ENCODE measurements at places on chromosomes 7 and 10.

DNA sequence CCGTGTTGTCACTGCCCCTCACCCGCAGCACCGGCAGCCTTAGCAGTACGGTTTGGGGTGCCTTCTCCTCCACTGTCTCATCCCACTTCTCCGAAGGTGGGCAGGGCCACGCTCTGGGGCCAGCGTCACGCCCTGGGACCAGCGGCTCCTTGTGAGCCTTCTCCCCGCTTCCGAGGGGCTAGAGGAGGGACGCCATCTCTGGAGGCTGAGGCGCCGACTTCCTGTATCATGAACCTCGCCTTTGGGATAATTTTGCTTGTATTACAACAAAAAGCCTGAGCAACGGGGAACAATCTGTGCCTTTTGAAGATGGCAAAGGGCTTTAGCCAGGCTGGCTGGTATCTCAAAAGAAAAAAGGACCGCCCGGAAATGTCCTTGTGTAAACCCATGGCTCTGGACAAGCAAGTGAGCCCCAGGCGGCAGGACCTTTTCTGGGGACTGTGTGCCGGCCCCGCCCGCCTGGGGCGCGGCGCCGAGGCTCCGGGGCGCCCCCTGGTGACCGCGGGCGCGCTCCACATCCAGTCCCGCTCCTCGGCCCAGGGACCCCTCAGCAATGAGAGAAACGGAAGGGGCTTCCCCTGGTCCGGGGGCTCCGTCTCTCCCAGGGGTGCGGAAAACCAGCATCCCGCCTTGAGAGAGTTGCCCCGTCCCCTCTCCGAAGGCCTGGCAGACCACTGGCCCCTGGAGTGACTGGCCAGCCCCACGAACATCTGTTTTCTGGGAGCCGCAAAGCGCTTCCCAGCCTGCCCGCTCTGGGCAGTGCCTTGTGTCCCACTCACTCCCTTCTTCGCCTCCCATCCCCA lies 3.8 kb downstream of the DEPP1 start:
- DNase-seq = peak; percentile 91

GRCh38 chr7:11480143-11480542 lies 351.9 kb downstream of the THSD7A start:
- DNase-seq = no peak

GRCh38 chr10:116803451-116804249 lies 45.6 kb upstream of the ENO4 start:
- no peak for DNase-seq

- no peak for DNase-seq
Observed at GRCh38 chr7:11005202-11005601, 31.5 kb downstream of the PHF14 start.

DNA sequence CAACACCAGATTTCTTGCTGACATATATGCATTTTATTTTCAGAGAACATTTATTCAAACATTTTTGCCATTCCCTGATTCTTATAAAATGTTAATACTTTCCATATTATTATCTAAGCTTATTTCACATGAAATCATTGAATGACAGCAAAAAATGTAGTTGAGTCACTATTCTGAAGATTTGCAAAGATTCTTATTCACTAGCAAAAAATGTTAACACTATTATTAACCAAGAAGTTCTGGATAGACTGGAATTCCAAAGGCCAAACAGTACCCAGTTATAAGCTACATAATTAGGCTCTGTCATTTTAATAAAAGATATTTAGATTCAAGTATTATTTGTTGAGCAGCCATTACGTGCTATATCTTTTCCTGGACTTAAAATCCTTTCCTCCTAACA lies 4.3 kb downstream of the GSTO2 start:
- DNase-seq = no peak

DNA sequence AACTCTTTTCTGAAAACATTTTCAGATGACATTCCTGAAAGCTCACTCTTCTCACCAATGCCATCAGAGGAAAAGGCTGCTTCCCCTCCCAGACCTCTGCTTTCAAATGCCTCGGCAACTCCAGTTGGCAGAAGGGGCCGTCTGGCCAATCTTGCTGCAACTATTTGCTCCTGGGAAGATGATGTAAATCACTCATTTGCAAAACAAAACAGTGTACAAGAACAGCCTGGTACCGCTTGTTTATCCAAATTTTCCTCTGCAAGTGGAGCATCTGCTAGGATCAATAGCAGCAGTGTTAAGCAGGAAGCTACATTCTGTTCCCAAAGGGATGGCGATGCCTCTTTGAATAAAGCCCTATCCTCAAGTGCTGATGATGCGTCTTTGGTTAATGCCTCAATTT lies 16.5 kb downstream of the ANLN start:
- DNase-seq = no peak

DNA sequence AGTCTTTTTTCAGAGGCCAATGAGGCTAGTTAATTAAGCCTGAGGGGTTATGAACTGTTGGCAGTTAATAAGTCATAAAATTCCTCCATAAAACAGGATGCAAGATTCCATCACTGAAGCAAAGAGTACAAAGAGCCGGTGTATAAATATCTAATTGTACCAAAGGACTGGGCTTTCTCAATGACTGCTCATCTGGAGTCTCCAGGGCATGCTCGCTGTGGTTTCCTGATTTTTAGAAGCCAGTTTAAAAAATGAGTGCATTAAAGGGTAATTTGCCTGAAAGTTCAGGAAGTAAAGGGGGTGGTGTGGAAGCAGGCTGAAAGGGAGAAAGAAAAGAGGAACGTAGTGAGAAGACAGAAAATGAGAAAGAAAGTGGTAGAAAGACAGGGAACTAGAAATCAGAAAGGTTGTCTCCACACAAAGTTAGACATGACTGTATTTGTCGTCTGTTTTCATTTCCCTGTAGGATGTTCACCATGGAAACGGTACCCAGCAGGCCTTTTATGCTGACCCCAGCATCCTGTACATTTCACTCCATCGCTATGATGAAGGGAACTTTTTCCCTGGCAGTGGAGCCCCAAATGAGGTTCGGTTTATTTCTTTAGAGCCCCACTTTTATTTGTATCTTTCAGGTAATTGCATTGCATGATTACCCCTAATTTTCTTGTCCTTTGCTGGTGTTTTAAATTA lies 282.3 kb downstream of the TWIST1 start:
- DNase-seq = no peak

- no peak for DNase-seq
Observed at GRCh38 chr7:6393667-6394056, 54.1 kb downstream of the DAGLB start.

DNA sequence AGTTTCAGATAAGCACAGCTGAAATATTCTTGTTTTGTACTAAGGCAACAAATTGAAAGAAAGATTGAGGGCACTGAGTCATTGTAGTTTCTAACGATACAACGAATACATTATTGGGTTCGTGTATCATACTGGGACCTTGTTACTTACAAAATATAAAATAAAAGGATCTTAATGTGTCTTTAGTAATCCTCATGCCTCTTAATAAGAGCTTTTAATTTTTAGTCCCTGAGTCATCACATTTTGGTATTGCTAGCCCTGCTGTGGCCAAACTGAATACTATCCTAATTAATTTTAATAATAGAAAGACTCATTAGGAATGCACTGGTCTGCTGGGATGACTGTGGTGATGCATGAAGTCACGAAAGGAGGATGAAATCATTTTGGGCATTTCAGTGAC lies 309.7 kb downstream of the EXOC4 start:
- DNase-seq = no peak

- no peak for DNase-seq
Observed at GRCh38 chr10:61804414-61804813, 97.1 kb upstream of the ARID5B start.

DNA sequence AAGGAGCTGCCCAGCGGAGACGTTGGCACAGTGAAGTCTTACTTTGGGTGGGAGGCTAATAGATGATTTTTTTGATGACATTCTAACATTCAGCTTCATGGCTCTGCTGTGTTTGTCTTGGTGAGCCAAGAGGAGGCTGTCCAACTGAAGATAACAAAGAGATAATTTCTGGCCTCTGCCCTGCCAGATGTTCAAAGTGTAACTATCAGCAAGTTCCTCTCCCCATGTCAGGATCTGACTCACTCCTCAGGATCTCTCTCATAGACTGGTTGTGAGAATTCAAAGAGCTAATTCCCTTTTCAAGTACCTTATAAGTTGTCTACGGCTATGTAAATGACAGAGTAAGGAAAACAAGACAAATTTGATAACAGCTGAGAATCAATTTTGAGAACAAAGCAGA lies 1340.9 kb downstream of the XPNPEP1 start:
- DNase-seq = no peak

- DNase-seq = no peak
Observed at GRCh38 chr7:151704960-151705635, 171.8 kb downstream of the PRKAG2 start.

GRCh38 chr7:97454636-97455035 lies 277.2 kb upstream of the TAC1 start:
- DNase-seq = no peak

- DNase-seq = no peak
Observed at GRCh38 chr10:60144099-60144498, 237.7 kb upstream of the CCDC6 start.

DNA sequence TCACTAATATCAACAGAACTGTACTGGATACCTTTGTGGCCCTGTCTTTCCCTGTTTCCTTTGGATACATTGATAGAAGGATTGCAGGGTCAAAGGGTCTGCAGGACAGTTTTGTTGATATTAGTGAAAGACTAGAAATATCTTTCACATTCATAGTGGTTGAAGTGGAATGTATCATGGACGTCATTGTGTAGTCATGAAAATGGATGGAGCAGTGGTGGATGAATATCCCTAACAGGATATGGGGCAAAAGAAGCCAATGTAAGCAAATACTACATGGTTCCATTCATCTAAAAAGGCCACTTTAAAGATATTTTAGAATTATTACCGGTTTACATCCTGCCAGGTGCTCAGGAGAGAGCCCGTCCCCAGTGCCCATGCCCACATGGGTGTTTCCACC lies 23.8 kb downstream of the PALD1 start:
- no peak for DNase-seq

All from activated CD8-positive, alpha-beta memory T cell treated with anti-CD3 and anti-CD28 coated beads for 24 hours (primary cell).